ENCODE measurements at places on chromosomes 3 and 15.

DNA sequence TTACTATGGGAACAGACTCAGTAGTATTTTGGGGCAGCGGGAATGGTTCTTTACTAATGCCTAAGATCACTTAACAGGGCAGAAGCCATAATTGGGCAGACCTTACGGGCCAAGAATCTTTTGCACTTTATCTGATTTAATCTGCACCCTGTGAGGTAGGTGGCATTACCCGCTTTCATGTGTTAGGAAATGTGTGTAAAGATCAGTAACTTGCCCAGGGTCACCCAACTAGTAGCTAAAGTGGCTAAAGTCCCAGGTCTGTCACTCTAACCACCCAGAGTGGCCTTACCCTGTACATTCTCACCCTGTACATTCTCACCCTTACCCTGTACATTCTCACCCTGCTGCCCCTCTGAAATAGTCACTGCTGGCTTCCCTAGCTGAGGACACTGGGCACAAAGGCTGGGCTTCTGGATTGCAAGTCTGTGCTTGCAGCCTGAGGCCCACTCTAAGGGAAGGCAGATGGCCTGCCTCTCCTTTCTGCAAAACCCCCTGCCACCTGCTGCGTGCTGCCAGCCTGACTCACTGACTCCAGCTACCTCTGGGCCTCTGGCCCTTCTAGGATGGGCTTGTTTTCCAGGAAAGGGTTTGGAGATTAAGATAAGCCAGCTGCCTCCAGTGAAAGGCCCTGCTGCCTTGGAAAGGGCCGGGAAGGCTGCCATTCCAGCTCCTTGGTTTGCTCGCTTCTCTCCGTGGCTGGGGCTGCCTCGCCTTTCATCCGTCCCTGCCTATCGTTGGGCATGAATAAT lies 37.5 kb upstream of the MYZAP start:
- no peak for DNase-seq

- no peak for DNase-seq
These were observed 45.9 kb upstream of the RASA2 start for GRCh38 chr3:141440942-141441341.

DNA sequence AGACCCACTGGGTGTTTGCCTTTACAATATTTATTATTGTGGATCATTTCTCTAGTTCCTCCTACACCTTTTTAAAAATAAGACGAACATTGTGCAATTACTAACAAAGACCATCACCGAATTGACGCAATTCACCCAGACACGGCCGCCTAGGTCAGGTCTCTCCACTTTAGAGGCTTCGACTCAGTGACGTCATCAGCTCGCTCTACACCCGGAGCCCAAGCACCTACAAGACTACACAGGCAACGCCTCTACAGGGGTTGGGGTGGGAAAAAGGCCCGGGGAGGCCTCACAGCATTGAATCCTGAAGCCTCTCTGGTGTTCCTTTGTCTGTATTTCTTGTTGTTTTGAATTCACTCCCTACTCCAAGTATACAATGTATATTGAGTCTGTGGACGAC lies 16.6 kb downstream of the ZIC4 start:
- no peak for DNase-seq

DNA sequence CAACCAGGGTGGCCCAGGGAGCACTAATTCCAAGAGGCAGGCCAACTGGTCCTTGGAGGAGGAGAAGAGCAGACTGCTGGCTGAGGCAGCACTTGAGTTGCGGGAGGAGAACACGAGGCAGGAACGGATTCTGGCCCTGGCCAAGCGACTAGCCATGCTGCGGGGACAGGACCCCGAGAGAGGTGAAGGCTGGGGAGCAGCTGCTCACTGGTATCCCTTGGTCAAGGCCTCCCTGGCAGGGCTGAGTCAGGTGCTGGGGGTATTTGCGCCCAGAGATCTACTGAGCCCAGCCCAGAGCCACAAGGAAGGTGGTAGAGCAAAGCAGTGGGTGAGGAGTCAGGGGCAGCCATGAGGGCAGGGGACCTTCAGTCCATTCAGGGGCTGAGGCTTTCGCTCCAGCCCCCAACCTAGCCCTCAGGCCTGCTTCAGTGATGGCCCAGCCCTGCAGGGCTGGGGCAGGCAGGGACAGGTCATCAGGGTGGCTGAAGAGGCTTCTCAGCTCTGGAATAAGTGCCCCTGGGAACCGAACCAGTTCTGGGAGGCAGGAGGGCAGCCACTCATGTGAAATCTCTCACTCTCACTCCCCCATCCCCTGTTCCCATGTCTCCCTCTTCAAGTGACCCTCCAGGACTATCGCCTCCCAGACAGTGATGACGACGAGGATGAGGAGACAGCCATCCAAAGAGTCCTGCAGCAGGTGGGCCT lies 5.6 kb upstream of the DNAJC17 start:
- DNase-seq: no peak

DNA sequence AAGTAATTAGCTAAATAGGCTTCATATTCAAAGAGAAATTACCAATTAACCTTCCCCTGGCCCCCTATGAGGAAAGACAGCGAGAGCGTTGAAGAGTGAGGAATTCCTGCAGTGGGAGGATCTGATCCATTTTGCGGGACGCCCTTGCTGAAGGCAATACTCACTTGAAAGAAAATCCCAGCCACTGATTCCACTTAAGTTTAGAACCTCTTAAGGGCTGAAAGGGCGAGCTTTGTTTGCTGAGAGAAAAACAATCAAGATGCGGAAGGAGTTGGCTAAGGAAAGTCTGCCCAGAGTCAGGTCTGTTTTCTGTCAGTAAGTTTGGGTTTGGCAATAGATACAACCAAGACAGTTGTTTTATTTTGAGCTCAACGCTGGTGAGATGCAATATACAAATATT lies 102.8 kb upstream of the GBE1 start:
- no peak for DNase-seq

DNA sequence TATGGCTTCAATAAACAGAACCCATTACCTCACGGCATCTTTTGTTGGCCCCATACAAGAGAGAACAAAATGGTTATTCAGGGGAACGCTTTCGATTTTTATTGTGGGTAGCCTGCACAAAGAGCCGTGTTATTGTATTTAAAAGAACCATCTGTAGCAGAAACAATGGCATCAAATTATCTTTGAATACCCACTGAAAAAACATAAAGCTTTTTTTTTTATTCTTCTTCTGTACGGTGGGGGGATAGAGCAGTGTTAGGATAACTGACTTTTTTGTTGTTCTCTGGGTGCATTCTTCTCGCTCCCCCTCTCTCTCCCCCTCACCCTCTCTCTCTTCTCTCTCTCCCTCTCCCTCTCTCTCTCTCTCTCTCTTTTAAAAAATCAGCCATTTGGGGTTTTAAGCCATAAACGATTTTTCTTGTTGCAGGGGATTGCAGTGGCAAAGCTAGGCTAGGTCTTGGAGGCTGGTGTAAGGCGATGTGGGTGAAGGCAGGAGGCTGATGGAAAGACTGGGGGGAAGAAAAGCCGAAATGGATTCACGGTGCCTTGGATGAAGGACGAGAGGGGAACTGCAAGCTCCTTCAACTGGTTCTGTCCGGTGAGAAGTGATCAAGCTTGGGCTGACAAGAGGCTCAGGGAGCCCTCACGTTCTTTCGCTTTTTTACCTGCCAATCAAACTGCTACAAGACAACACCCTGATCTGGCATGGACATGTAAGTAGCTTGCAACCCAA lies 12.4 kb upstream of the SOX2 start:
- DNase-seq: no peak

DNA sequence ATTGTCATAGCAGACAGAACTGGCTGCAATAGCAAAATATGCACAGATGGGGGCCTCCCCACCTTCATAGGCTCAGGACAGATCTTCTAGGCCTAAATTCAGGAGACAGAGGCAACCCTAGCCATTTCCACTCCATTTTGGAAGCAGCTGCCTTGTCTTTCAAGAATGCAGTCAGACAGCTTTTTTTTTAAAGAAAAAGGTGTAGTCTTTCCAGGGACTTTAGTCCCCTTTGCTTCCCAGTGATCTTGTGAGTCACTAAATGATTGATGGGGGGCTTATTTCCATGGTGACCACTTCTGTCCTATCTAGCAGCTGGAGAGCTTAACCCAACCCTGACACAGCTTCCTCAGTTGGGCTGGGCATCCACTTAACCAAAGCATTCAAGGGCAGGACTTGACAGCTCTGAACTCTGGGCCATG lies 165.9 kb downstream of the TPRG1 start:
- DNase-seq: no peak

DNA sequence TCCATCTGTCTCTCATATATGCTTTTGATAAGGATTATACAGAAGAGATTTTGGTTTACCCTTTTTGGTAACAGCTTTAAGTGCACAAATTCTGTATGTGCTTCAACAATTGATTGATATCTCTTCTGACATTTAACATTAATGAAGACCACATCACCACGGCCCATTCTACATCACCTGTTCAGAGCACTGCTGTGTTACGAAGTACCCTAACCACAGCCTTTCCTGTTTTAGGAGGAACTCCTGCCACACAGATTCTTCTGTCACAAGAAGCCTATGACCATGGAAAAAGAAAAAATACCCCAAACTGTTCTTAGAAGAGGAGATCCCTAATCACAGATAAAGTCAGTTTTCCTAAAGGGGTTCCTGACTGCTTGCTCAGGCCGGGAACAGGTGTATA lies 170.1 kb downstream of the NSUN3 start:
- DNase-seq: no peak

- DNase-seq: no peak
These were observed 169.8 kb downstream of the POTEB3 start for GRCh38 chr15:21270474-21270873.

DNA sequence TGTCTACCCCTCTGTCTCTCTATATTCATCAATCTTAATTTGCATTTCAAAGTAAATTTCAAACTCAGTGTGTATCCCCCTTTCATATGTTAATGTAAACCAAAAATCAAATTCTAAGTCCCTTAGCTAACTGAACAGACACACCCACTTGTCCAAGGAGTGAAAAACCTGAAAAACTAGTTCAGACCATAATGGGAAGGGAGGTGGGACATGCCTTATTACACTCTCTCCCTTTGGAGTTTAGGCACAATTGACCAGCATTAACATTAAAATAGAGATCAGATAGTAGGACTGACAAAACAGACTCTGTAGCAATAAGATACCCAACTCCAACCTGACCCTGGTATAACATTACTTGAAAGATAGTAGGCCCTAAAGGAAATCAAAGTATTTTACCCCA lies 247.7 kb upstream of the GADL1 start:
- DNase-seq: no peak

- DNase-seq: no peak
These were observed 144.5 kb downstream of the RPLP1 start for GRCh38 chr15:69597061-69597592.

GRCh38 chr15:83278191-83278590 lies 6.3 kb downstream of the BNC1 start:
- DNase-seq: peak; percentile 48

GRCh38 chr3:37103103-37103808 lies 71.1 kb downstream of the LRRFIP2 start:
- DNase-seq: no peak

DNA sequence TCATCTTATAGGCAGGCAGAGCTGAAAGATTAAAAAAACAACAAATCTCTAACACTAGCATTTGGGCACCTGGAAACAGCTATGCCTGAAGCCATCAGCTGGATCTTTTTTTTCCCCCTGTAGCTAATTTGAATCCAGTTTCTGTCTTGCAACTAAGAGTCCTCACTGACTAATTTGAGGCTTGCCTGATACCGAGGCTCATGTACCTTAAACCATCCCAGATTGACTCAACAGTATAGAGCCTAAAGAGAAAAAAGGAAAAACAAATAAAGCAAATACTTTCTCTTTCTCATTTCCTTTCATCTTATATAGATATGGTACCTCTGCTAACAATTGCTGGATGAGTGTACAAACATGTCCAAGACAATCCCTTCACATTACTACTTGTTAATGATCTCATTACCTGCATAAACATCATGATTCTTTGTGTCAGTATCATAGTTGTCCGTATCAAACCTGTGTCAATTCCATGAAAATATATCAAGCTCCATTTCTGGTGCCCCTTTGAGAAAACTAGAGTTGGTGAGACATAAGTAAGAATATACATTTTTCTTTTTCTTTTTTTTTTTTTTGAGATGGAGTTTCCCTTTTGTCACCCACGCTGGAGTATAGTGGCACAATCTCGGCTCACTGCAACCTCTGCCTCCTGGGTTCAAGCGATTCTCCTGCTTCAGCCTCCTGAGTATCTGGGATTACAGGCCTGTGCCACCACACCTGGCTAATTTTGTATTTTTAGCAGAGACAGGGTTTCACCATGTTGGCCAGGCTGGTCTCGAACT lies 43.1 kb downstream of the BHLHE40 start:
- no peak for DNase-seq

DNA sequence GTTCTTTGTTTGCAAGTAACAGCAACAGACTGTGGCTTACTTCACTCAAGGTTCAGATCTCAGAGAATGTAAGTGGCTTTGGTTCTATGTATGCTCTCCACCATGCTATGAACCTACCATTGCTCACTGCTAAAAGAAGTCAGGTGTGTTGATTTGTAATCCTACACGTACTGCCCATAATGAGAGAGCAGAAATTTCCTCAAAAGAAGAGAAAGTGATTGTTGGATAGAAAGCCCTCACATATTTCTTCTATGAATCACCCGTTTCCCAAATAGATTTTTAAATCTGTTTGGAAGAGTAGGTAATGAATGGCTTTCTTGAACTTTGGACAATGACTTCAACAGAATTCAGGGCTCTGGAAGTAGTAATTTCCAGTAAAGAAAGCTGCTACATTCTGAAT lies 565.4 kb downstream of the ROBO2 start:
- peak; percentile 5 for DNase-seq

DNA sequence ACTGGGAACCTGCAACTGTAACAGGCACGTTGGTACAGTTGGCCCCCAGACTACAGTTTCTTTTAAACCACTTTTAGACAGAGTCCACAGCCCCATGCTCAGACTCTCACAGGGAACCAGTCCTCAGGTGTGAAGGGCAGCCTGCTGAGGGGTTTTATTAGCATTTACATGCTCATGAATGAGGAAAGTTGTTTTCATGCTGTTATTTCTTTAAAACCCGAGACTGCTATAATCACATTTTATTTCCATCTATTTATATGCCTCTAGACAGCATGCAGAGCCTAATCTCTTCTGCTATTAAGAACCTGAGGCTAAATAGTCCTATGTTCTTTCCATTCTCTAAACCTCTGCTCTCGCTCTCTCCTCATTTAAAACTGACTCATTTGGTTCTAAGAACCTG lies 26.3 kb upstream of the FSIP1 start:
- DNase-seq: no peak

GRCh38 chr3:132654190-132654589 lies 5.4 kb downstream of the ACAD11 start:
- no peak for DNase-seq

DNA sequence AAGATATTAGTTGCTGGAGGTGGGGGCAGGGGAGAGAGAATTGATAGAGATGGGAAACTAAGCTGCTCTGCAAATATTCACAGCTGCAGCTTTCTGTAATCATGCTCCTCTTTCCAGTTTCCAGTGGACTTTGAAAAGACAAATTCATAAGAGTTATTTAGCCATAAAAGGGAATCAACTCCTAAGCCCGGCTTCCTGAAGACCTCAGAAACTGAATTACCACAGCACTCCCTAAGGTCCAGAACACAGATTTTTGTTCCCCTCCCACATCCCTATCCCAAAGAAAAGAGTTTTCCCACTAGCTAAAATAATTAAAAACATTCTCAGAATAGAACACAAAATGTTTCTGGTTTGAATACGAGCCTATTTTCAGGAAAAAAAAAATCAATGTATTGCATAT lies 871.8 kb upstream of the NR2F2 start:
- peak; percentile 43 for DNase-seq
